ENCODE measurements at places on chromosomes 2 and 18.

DNA sequence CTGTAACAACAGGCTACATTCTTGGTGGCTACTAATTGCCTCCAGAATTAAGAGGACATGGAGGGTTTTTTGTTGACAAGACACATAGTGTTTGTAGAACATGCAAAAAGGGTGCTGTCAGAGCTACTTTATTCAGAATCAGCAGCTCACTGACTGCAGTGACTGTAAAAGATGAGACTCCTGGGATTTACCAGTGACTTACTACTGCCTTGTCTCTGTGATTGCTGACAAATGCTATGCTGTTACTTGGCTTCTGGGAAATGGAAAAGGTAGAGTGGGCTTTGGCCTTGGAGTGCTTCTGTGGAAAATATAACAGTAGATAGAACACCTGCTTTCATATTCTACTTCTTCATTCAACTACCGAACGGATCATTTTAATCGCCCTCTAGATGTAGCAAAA is 47.8 kb downstream of the GREB1L start:
- no peaks in the 10 kb centered on the region for H3K4me1 ChIP-seq
- H3K36me3 ChIP-seq, result no peaks in the 10 kb centered on the region
- no peak overlapping the region for H3K4me3 ChIP-seq
- no peaks in the 10 kb centered on the region for H3K27me3 ChIP-seq
- DNase-seq, result no peak
- H3K27ac ChIP-seq, result no peak overlapping the region

DNA sequence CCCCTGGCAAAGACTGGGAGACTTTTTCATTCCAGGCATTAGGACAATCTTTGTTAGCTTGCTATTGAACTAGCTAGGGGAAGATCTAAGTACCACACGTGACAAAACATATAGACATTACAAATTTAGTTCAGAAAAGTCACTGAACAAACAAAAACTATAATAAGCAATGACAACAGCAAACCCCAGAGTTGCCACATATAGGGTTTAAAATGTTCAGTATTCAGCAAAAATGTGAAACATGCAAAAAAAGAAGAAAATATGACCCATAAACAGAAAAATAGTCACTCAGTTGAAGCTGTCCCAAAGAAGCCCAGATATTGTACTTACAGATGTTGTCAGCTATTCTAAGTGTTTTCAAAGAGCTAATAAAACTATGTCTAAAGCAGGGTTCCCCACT is 431.1 kb upstream of the CDH2 start:
- no peaks in the 10 kb centered on the region for H3K4me1 ChIP-seq
- H3K36me3 ChIP-seq, result no peaks in the 10 kb centered on the region
- DNase-seq, result no peak

GRCh38 chr2:71787476-71788185 is 334.3 kb downstream of the DYSF start:
- no peak overlapping the region for H3K27ac ChIP-seq
- H3K4me3 ChIP-seq, result no peak overlapping the region
- DNase-seq, result no peak
- no peaks in the 10 kb centered on the region for H3K27me3 ChIP-seq
- H3K36me3 ChIP-seq, result no peaks in the 10 kb centered on the region
- H3K4me1 ChIP-seq, result peaks cover 7% of the 10 kb centered on the region

DNA sequence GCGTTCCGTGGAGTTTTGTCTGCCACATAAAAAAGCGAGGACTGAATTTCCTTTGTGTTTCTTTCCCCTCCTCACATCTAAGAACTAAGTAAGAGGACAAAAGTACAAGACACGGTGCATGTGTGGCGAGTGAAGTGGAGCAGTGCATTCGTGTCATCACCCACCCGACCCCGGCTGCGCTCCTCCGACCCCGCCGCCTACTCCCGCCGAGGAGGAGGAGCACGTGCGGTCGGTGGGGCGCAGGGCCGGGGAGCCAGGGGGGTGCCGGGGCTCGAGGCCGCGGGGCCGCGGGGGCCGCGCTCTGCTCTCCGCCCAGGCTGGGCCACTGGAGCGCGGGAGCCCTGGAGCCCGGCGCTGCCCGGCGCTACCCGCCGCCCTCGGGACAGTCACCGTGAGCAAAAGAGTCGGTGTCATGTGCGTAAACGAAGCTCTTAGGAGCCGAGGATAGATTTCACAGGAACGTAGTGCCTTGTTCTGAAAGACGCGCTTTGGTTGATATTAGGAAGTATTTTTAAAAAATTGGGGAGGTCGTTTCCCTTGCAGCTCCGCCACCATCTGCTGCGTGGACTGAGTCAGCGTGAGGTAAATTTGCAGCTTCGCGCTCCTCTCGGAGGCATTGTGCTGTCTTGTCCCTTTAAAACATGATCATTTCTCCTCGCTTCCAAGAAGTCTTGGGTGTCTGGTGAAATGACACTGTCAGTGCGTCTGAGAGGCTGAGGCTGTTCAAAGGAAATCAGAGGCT is 11.0 kb downstream of the TBR1 start:
- no peak overlapping the region for H3K27ac ChIP-seq
- peaks cover 55% of the 10 kb centered on the region for H3K27me3 ChIP-seq
- H3K4me1 ChIP-seq, result peaks cover 36% of the 10 kb centered on the region

- peaks cover 13% of the 10 kb centered on the region for H3K36me3 ChIP-seq
- no peak for DNase-seq
- no peak overlapping the region for H3K27ac ChIP-seq
Measured at GRCh38 chr2:86055314-86055713, 50.4 kb downstream of the POLR1A start.

GRCh38 chr2:115678129-115678528 is 1235.7 kb downstream of the DPP10 start:
- H3K27ac ChIP-seq, result no peak overlapping the region
- H3K4me1 ChIP-seq, result no peaks in the 10 kb centered on the region

- H3K27ac ChIP-seq, result no peak overlapping the region
- H3K4me3 ChIP-seq, result no peak overlapping the region
- H3K4me1 ChIP-seq, result no peaks in the 10 kb centered on the region
- DNase-seq, result no peak
- no peaks in the 10 kb centered on the region for H3K27me3 ChIP-seq
Measured at GRCh38 chr2:172204309-172204708, 101.6 kb upstream of the DLX2 start.

DNA sequence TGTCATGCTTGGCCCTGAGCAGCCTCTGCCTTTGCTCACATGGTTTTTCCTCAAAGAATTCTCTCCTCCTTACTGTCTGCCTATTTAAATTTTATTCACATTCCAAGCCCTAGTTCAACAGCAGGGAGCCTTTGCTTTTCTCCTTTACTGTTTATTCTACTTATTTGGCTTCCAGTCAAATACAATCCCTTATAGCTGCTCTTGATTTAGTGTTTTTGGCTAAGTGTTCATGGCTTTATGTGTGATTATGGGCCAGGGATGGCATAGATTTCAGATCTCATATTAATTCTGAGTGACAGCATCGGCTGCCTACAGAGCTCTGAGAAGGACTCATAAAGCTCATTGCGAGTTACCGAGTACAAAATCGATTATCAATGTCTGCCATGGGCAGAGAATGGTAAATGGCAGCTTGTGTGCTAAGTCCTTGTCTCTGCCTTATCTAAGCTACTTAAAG is 106.7 kb downstream of the METTL8 start:
- H3K36me3 ChIP-seq, result peaks cover 51% of the 10 kb centered on the region
- no peak for DNase-seq
- no peak overlapping the region for H3K27ac ChIP-seq
- H3K4me1 ChIP-seq, result peaks cover 12% of the 10 kb centered on the region
- no peak overlapping the region for H3K4me3 ChIP-seq
- no peaks in the 10 kb centered on the region for H3K27me3 ChIP-seq

GRCh38 chr18:23737578-23737977 is 48.3 kb downstream of the LAMA3 start:
- no peaks in the 10 kb centered on the region for H3K4me1 ChIP-seq
- H3K27ac ChIP-seq, result no peak overlapping the region
- H3K27me3 ChIP-seq, result no peaks in the 10 kb centered on the region
- H3K4me3 ChIP-seq, result no peak overlapping the region

- no peaks in the 10 kb centered on the region for H3K27me3 ChIP-seq
- H3K27ac ChIP-seq, result no peak overlapping the region
- H3K4me3 ChIP-seq, result no peak overlapping the region
- H3K4me1 ChIP-seq, result peaks cover 21% of the 10 kb centered on the region
Measured at GRCh38 chr2:69169655-69170389, 156.8 kb downstream of the ANTXR1 start.

DNA sequence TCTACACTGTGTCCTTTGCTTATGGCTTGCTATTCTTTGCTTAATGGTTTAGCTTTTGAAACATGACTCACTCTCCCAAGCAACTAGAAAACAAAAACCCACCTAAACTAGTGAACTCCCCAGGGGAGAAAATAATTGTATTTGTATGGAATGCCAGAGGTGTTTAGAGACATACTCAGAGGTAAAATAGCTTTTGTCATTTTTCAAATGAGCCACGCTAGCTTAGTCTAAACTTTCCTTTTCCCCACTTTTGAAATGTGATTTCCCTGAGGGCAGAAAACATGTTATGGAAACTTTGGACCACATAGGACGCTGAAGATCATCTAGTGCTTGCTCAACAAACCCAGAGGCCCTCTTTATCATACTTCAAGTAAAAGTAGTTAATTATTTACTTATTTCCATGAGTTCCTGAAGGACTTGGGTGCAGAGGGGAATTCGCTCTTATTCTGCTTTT is 16.5 kb upstream of the CYTIP start:
- DNase-seq, result no peak
- no peak overlapping the region for H3K27ac ChIP-seq

DNA sequence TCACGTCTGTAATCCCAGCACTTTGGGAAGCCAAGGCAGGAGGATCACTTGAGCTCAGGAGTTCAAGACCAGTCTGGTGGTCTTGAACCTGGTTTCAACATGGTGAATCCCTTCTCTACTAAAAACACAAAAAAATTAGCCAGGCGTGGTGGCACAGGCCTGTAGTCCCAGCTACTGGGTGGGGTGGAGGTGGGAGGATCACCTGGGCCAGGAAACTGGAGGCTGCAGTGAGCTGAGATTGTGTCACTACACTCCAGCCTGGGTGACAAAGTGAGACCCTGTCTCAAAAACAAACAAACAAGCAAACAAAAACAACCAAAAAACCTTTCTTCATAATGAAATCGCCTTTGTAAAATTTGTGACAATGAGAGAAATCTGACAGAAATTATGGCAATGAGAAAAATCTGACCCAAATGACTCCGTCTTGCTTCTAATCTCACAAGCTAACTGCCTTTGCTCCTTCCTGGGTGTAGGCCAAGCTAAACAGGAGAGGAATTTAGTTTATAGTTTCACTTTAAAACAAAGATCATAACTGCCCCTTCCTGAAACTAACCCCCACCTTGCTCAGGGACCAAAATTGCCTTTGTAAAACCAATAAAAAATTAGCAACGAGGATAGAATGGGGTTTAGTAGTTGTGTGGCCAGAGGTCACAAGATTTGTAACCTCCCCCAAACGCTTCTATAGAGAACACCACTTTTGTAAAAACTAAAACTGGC is 60.7 kb upstream of the KIF5C start:
- no peak overlapping the region for H3K27ac ChIP-seq
- no peaks in the 10 kb centered on the region for H3K4me1 ChIP-seq
- no peaks in the 10 kb centered on the region for H3K27me3 ChIP-seq
- no peak for DNase-seq

- no peak overlapping the region for H3K27ac ChIP-seq
- no peak for DNase-seq
- no peaks in the 10 kb centered on the region for H3K36me3 ChIP-seq
Measured at GRCh38 chr2:221521233-221521845, 50.8 kb downstream of the EPHA4 start.

GRCh38 chr2:164739966-164740365 is 101.7 kb downstream of the COBLL1 start:
- DNase-seq, result no peak
- H3K4me3 ChIP-seq, result no peak overlapping the region
- H3K27me3 ChIP-seq, result no peaks in the 10 kb centered on the region
- H3K36me3 ChIP-seq, result no peaks in the 10 kb centered on the region

DNA sequence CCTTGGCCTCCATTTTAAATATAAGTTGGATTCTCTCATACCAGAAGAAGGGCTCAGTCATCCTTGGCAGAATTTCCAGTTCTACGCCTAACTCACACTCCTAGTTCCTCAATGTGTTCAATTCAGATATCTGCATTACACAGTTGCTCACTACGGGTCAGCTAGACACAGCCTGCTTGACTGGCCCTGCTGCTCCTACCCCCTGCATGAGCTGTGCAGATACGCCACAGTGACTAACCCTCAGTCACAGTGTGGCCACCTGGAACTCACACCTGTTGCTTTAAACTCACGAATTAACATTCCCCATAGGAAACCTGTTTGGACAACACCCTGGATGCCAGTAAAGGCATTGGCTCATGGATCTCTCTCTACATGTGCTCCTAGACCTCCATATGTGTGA is 429.6 kb downstream of the NCKAP5 start:
- H3K4me1 ChIP-seq, result peaks cover 15% of the 10 kb centered on the region
- H3K27ac ChIP-seq, result no peak overlapping the region
- H3K36me3 ChIP-seq, result no peaks in the 10 kb centered on the region
- no peak overlapping the region for H3K4me3 ChIP-seq
- no peaks in the 10 kb centered on the region for H3K27me3 ChIP-seq

GRCh38 chr2:174062934-174063333 is 97.8 kb upstream of the SP3 start:
- no peaks in the 10 kb centered on the region for H3K27me3 ChIP-seq
- no peak overlapping the region for H3K4me3 ChIP-seq
- no peak overlapping the region for H3K27ac ChIP-seq
- DNase-seq, result no peak
- peaks cover 8% of the 10 kb centered on the region for H3K4me1 ChIP-seq

GRCh38 chr2:177068967-177069366 is 143.6 kb upstream of the HNRNPA3 start:
- no peak for DNase-seq
- H3K4me3 ChIP-seq, result no peak overlapping the region
- peaks cover 8% of the 10 kb centered on the region for H3K27me3 ChIP-seq

- peaks cover 37% of the 10 kb centered on the region for H3K36me3 ChIP-seq
- no peak for DNase-seq
- no peaks in the 10 kb centered on the region for H3K27me3 ChIP-seq
- no peak overlapping the region for H3K27ac ChIP-seq
- no peaks in the 10 kb centered on the region for H3K4me1 ChIP-seq
Measured at GRCh38 chr2:241767464-241768250, 9.0 kb upstream of the GAL3ST2 start.

Measured in esophagus squamous epithelium (tissue), 5 donors.